DMS 273 treated with DMSO at 0.1 percent for 48 hours (cell line): ENCODE measurements at places on chromosomes 16 and 17.

GRCh38 chr16:48824271-48824670 lies 214.3 kb upstream of the N4BP1 start:
- DNase-seq: peak; percentile 39

DNA sequence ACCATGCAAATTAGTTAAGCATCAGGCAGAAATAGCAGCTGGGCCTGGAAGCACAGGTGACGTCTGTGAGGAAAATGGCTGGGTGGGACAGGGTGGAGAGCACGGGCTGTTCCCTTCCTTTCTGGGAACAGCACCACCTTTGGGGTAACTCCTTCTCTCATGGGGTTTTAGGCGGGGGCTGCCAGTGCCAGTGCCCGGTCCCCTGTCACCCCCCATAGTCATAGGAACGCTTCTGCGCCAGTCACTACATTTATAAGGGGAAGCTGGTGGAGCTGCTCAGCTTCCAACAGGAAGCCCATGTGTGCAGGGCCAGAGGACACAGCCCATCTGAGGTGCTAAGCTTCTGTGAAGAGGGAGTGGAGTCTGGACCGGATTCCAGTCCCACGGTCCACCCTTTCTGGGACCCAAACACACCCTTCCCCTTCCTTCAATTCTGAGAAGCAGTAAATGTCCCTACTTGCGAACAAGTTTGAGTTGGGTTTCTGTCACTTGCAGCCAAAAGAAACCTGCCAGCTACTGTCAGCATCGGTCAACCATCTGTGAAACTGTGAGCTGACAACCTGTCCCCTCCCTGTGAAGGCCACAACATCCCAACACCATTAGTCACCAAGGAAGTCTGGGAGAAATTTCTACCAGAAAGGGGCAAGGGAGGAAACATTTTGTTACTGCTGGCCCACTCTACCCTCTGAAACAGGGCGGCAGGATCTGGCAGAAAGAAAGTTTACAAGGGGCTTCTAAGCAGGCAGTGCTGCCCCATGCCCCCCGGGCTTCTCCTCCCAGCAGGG lies 86.0 kb upstream of the AMZ2 start:
- no peak for DNase-seq

- peak; percentile 33 for DNase-seq
Observed at GRCh38 chr17:80474231-80474960, 2.0 kb downstream of the NPTX1 start.

DNA sequence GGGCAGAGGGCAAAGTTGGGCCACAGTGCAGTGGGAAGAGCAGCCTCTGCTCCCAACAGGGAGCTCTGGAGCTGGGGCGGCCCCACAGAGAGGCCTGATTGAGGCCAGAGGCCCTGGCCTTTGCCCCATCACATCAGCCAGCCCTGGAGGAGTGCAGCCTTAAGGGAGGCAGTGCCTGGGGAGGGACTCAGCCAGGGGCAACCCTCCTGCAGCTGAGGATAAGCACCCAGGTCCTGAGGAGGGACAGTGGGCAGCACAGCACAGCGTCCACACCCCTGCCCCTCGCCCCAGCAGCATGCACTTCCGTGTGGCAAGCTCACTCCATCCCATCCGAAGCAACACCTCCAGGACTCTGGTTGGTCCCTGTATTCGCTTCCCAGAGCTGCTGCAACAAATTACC lies 61.9 kb upstream of the CBX4 start:
- no peak for DNase-seq

GRCh38 chr17:74290340-74290739 lies 16.3 kb downstream of the DNAI2 start:
- DNase-seq: no peak

GRCh38 chr16:81795193-81795592 lies 16.1 kb downstream of the PLCG2 start:
- DNase-seq: no peak

DNA sequence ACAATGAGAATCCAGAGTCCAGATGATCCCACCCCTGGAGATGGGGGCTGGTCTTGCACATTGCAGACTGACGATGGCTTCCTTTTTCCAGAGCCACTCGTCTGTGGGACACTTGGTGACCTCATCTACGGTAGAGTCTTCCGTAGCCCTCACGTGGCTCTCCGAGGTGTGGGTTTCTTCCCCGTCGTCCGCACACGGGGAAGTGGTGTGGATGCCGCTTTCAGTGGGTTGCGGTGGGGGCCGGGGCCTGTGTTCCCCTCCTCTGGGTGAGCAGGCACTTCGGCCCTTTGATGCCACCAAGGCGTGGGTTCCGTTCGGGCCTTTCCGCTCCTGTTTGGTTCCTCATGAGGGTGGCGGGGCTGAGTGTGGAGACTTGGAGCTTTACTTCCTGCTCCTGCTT lies 21.4 kb downstream of the BAIAP2 start:
- DNase-seq: no peak
